ENCODE measurements at places on chromosomes 2 and 18. TPM values are rescaled to one million over a fixed set of nuclear protein-coding genes. Genes with fewer than 3 reads are reported as not detected.

Gene RASGRP3
- total RNA-seq: 4.0 TPM

Gene CD207
- not detected for total RNA-seq

Gene DNAJC5G
- total RNA-seq: not detected

Gene ZNF236
- 24.3 TPM for total RNA-seq

Gene LPIN2
- total RNA-seq: 77.5 TPM

Gene KRCC1
- 18.9 TPM for total RNA-seq

Gene CCDC68
- total RNA-seq: not detected

Gene ERICH2
- not detected for total RNA-seq

Gene GALNT5
- not detected for total RNA-seq

Gene SERPINB13
- not detected for total RNA-seq

Gene FEV
- total RNA-seq: not detected

Gene SERPINB11
- not detected for total RNA-seq

Gene MYO3B
- total RNA-seq: 0.23 TPM

Gene CNTNAP5
- not detected for total RNA-seq

Gene AFF3
- 7.9 TPM for total RNA-seq

Gene C2orf66
- 0.32 TPM for total RNA-seq

Gene CYRIA
- 0.84 TPM for total RNA-seq

Gene RNF149
- total RNA-seq: 71.5 TPM

Gene RGPD4
- not detected for total RNA-seq

Gene UCN
- 2.2 TPM for total RNA-seq

Gene DNAJB2
- 51.1 TPM for total RNA-seq

Gene LRRTM4
- total RNA-seq: not detected

Gene IL1A
- total RNA-seq: not detected

Gene SLC25A12
- total RNA-seq: 28.9 TPM

Gene ALKAL2
- not detected for total RNA-seq

Gene NYAP2
- not detected for total RNA-seq

Gene PSMA8
- total RNA-seq: 1.2 TPM

Gene SIX3
- total RNA-seq: not detected

Gene CHRNG
- total RNA-seq: not detected

Gene TUBA3E
- total RNA-seq: not detected

Gene METTL21A
- 22.9 TPM for total RNA-seq

Gene SKOR2
- total RNA-seq: not detected

Gene SULT6B1
- not detected for total RNA-seq

Gene COLEC12
- not detected for total RNA-seq

Gene HMSD
- total RNA-seq: not detected

Gene PPP1R1C
- not detected for total RNA-seq

Gene DOCK10
- 343 TPM for total RNA-seq

Gene OSBPL6
- 0.24 TPM for total RNA-seq

Gene ABCG8
- not detected for total RNA-seq

Gene RAB6C
- not detected for total RNA-seq

Gene RNF152
- not detected for total RNA-seq

Gene CTAGE1
- not detected for total RNA-seq
